ENCODE measurements at places on chromosomes 7 and 10.

DNA sequence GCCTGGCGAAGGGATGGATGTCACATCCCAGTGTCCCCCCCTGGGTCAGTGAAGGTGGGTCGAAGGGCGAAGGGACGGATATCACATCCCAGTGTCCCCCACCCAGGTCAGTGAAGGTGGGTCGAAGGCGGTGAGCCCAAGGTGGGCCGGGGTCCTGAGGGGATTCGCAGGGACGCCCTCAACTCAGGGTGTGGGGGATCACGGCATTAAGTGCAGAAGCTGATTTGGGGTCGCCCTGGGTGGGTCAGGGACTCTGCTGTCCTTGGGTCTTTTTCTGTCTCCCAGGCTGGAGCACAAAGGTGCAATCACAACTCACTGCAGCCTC is 21.9 kb downstream of the ADAP1 start:
- no peak for DNase-seq

DNA sequence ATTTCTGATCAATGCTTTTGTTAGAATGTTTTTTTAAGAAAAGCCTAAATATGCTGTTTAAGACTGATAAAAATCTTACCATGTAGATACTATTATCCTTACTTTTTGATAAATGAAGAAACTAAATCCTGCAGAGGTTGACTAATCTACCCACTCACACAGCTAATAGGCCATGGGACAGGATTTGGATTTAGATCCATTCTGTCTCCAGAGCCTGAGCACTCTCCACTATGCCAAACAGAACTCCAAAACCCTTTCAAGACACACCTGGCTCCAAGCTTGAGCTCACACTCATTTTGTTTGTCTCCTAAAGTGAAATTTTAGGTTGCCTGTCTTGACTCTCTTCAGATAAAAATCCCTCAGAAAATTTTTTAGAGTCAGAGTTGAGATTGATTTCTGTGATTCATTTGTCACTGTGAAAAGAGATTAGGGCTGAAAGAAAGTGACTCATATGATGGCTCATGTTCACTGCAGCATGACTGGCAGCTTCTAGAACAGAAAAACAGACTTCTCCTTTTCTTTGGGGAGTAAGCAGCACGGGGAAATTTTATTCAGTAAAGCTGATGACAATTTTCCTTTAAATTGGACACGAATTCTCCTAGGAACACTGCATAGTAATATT is 132.3 kb upstream of the POT1 start:
- no peak for DNase-seq

- DNase-seq: no peak
Observed at GRCh38 chr10:28160866-28161405, 141.9 kb downstream of the MPP7 start.

GRCh38 chr7:117808341-117808757 is 64.9 kb downstream of the CTTNBP2 start:
- no peak for DNase-seq

GRCh38 chr7:93228302-93228701 is 2.0 kb upstream of the HEPACAM2 start:
- no peak for DNase-seq

DNA sequence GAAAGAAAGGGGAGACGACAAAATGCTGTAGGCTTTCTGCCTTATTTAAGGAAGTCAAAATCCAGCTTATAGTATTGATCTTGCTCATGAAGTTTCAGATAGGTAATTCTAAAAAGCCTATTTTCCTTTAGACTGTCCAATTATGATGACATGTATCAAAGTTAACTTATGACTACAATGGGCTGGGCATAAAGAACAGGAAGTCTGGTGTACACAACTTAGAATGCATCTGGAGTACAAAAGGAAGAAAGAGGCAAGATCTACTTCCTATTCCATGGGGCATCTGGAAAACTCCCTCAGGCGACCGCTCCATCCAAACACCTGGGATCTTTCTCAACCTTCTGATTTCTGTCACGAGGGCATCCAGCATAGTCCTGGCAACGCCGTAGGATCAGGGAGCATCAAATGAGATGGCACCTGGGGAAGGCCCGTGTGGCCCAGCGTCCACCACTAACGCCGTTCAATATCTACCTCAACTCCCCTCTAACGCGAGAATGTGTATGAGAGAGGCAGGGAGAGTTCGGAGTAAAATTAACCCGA is 512 bp downstream of the FAM24B start:
- no peak for DNase-seq

DNA sequence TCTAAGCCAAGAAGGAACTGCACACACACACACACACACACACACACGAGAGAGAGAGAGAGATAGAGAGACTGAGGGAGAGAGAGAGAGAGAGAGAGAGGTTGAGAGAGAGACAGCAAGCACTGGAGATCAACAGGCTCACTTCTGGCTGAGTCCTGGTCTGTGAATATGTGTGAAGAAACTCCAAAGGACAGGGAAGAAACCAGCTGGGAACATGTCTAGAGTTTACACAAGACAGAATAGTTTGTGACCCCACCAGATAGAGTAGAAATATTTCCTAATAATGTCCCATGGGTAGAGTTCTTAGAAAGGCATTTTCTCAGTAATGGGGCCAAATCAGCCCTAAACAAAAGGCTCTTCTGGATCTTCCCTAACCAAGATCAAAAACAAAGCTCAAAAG is 155.5 kb upstream of the IGFBP3 start:
- DNase-seq: no peak

- no peak for DNase-seq
Observed at GRCh38 chr7:70312336-70312735, 714.1 kb downstream of the AUTS2 start.

- DNase-seq: no peak
Observed at GRCh38 chr10:104299031-104299904, 30.3 kb downstream of the GSTO2 start.

DNA sequence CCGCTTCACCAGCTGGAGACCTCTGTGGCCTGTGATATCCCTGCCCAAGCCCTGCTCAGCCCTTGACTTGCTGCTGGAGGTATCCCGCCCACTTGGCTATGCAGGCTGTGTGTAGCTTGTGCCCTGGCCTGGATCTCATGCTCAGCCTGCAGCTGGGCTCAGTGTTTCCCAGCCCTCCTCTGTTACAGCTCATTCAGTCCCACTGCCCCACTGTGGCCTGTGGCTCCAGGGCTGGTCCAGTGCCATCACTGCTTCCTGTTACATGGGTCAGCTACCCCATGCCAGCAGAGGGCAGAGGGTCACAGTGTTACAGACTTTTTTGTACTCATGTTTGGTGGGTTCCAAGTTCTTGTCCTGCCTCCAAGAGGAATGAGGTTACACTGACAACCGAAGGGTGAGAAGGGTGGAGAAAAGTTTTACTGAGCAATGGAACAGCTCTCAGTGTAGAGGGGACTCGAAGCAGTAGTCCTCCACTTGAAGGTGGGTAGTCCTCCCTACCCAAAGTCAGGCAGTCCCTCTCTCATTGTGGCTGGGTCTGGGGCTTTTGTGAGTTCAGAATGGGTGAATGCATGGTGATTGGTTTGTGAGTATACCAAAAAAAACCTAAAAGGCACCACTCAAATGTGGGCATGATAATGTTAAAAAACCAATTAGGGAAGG is 100.4 kb downstream of the ANKRD7 start:
- DNase-seq: no peak

DNA sequence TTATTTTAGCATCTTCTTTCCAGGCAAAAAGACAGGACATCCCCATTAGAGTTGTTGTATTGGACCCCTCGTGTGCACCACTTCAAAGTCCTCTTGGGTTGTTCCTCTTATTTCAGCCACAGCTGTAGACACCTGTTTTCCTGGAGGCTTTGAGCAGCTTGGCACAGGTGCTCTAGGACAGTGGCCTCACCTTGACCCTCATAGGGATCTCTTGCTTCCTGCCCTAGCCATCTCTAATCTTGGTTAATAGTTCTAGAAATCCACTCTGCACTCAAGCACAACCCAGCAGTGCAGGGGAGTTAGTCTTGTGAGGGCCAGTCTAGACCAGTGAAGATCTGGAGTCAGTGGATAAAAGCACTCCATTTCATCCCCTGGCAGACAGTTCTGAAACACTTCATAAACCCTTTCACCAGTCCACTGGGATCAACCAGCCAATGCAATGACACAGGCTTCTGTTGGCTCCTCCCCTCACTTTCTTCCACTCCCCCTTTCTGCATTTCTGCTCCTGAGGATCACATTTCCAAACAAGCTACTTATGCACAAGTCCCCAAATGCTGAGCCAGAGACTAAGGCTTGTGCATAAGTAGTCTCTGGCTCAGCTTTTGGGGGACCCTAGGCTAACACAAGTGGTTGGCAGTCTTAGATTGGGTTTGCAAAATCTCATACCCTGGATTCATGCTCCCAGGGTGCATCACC is 131.5 kb upstream of the LAMB4 start:
- no peak for DNase-seq

- no peak for DNase-seq
Observed at GRCh38 chr7:1085910-1086421, 1.9 kb upstream of the GPER1 start.

- DNase-seq: no peak
Observed at GRCh38 chr7:142414135-142414534, 156.3 kb upstream of the PRSS58 start.

GRCh38 chr7:81478664-81479063 is 291.2 kb downstream of the HGF start:
- no peak for DNase-seq

- DNase-seq: no peak
Observed at GRCh38 chr10:104092749-104093148, 7.1 kb upstream of the COL17A1 start.

DNA sequence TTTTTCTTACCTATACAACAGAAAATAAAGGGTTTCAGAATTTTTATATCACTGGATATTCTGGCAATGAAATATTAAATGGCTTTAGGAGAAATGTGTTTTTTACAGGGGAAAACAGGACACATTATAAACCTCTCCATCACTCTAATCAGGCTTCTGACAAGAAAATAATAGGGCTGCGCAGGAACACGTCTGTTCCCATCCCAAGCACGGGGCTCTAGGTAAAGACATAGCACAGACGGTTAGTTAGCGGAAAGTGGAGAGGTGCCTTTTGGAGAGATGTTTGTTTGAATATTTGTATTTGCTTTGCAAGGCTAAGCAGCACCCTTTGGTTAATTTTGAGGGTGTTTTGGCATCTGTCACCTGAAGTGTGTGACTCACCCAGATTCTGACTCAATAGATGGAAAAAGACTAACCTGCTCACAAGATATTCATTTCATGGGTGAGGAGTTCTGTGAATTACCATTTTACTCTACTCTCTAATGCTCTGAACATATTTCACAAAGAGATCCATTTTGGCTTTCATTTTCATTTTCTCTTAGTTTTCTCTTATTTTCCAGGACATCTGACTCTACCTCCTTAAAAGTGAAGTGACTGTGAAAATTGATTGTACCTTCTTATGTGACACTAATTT is 174.5 kb upstream of the AKR1E2 start:
- DNase-seq: no peak

- DNase-seq: no peak
Observed at GRCh38 chr10:58266003-58266825, 1.5 kb downstream of the IPMK start.

DNA sequence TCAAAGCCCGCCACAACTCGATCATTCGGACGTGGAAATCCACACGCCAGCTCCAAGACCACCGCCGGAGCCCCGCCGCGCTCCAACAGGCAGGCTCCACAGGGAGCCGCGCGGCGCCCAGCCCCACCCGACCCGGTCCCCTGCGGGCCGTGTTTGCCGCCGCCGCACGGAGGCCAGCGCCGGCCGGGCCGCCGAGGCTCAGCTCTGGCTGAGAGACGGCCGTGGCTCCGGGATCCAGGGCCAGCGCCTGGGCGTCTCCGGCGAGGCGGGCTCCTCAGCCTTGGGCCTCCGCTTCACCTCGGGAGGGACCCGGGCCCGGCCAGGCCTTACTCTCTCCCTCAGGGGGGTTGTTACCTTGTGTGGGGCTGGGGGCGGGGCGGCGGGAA is 333 bp downstream of the SMNDC1 start:
- no peak for DNase-seq

GRCh38 chr7:158976849-158977593 is 120.7 kb downstream of the DYNC2I1 start:
- no peak for DNase-seq

DNA sequence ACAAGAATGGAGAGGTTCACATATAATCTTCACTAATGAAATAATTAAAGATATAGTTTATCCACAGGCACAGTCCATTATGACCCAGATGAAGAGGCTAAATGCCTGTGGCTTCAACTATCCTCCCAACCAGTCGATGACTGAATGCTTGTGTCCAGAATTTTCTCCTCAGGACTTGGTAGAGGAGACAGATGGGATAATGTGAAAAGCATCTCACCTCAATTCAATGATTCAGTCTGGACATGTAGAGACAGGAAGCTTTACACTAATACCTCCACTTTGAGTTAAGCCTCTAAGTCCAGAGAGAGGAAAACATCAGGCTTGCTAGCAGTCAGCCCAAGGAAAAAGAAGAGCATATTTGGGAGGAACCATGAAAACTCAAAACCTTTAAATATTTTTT is 59.1 kb upstream of the COL1A2 start:
- DNase-seq: no peak

DNA sequence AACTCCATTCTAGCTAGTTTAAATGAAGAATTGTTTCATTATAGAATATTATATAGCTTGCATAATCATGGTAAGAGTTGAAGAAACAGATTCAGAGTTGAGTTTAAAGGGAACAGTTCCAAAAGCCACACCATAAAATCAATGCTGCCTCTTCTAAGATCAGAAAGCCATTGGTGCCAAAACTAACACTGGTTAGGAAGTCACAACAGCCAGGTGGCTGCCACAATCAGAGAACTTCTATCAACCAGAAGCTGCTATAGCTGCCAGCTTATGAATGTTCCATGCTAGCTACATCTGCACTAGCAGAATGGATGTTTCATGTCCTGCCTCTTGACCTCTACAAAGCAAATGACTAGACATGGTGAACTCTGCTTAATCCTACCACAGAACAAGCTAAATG is 583.1 kb upstream of the LRRN3 start:
- DNase-seq: no peak

GRCh38 chr7:38160003-38160571 is 18.0 kb upstream of the STARD3NL start:
- DNase-seq: no peak

GRCh38 chr10:101569323-101569621 is 18.8 kb downstream of the POLL start:
- DNase-seq: no peak

DNA sequence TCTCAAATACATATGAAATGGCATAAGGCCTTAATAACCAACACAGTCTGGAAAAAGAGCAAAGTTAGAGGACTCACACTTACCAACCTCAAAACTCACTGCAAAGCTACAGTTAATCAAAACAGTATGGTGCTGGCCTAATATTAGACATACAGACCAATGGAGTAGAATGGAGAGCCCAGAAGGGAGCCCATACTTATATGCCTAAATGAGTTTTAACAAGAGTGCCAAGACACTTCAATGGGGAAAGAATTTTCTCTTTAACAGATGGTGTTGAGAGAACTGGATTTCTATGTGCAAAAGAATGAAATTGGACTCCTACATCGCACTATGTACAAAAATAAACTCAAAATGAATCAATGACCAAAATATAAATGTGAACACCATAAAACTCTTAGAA is 522.6 kb downstream of the AUTS2 start:
- no peak for DNase-seq

Data from cortex of kidney (tissue), 1 donor.